ENCODE measurements at places on chromosomes 12 and 14. TPM values are rescaled to one million over a fixed set of nuclear protein-coding genes. Genes with fewer than 3 reads are reported as not detected.

GRCh38 chr14:24388474-24389179 lies 10.2 kb upstream of the NYNRIN start:
- no peaks in the 10 kb centered on the region for H3K27me3 ChIP-seq
- H3K36me3 ChIP-seq: no peaks in the 10 kb centered on the region
- H3K27ac ChIP-seq: no peak overlapping the region
- no peak overlapping the region for H3K4me3 ChIP-seq
- H3K4me1 ChIP-seq: no peaks in the 10 kb centered on the region

B4GALNT3 gene
- 4.2 TPM for total RNA-seq

GUCY2C gene
- total RNA-seq: not detected

- no peak overlapping the region for H3K27ac ChIP-seq
- no peak for DNase-seq
- no peaks in the 10 kb centered on the region for H3K36me3 ChIP-seq
- no peak overlapping the region for H3K4me3 ChIP-seq
- no peaks in the 10 kb centered on the region for H3K4me1 ChIP-seq
Measured at GRCh38 chr12:40911676-40912075, 219.4 kb downstream of the CNTN1 start.

DNA sequence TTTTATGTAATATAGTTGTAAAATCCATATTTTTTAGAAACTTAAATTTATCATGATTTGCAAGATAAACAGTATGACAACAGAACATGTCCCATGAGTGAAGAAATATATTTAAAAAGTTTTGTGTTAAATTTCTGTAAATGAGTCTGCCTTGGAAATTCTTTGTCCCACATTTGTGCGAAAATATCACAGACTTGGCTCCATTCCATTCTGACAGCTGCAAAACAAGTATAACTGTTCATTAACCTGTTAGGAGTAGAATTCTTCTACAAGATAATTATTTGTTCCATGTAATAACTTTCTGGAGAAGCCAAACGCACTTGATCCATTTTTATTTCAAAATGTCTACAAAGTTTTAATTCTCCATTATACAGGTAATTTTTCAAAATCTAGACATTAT lies 37.9 kb downstream of the MDM1 start:
- H3K36me3 ChIP-seq: peaks cover 20% of the 10 kb centered on the region
- no peaks in the 10 kb centered on the region for H3K27me3 ChIP-seq
- H3K4me1 ChIP-seq: no peaks in the 10 kb centered on the region
